Mesendoderm (in vitro differentiated cells): ENCODE measurements at places on chromosomes 1 and 21.

- DNase-seq, result no peak
Measured at GRCh38 chr21:44059710-44060109, 47.5 kb upstream of the PWP2 start.

DNA sequence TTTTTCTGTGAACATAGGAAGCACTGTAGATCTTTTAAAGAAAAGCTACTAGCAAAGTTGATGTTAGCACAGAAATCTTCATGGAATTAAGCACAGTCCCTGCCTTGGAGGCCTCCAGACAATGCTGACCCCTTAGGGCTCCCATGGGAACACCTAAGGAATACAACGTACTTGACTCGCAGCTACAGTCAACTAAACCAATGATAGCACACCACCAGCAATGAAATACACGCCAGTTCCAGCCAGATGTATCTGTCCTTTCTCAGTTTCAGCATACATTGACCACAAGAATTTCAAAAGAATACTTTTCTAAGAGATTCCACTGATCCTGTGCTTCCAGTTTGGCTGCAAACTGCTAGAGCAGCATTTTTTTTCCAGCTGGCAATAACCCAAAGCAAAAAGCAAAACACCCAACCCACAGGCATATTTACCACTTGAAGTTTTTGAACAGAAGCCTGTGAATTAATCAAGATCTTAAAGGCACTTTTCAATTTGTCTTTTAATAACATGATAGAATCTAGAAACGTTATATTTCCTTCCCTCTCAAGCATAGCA lies 42.8 kb upstream of the KRTAP11-1 start:
- no peak for DNase-seq

DNA sequence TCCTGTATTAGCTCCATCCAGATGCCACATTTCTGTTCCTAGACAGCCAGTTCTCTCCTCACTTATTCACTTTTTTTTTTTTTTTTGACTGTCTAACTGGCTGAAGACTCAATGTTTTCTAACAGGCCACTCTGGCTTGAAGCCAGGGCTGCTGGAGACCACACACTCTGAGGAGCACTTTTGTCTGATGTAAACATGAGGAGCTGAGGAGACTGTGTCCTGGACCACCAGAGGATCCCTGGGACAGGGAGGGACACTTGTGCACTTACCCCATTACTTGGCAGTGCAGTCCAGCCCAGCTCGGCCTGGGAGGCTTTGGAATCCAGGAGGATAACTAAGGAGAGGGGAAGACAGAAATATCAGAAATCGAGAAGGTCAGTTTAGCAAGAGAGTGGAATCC lies 2.4 kb downstream of the EPHA10 start:
- DNase-seq, result no peak

GRCh38 chr1:87524021-87524754 lies 195.5 kb downstream of the LMO4 start:
- no peak for DNase-seq

DNA sequence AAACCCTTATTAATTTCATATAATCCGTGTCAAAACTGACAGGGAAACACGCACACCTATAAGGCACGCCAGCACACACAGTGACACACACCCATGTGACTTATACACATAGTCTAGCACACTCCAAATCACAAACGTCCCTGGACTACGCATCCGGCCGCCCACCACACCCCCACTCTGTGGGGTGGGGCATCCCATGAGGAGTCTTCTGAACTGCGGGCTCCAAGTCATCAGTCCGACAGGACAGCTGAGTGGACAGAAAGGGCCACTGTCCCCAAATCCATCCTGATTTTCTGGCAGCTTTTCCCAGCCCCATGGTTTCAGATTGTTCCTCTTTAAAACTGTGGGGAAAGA lies 829 bp downstream of the PEA15 start:
- DNase-seq, result no peak

DNA sequence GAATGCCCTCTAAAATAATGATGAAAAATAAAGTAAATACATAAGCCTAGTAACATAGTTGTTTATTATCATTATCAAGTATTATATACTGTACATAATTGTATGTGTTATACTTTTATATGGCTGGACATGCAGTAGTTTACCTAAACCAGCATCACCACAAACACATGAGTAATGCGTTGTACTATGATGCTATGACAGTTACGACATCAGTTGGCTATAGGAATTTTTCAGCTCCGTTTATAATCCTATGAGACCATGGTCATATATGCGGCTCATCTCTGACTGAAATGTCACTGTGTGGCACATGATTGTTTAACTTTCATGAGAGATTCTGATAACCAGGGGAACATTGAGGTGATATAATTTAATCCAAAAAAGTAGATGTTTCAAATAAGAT lies 352.1 kb downstream of the ST6GALNAC3 start:
- no peak for DNase-seq

- peak; percentile 67 for DNase-seq
Measured at GRCh38 chr1:220818421-220819173, 31.9 kb downstream of the MTARC1 start.

- DNase-seq, result peak; percentile 83
Measured at GRCh38 chr1:27862671-27863537, 9.4 kb upstream of the THEMIS2 start.

DNA sequence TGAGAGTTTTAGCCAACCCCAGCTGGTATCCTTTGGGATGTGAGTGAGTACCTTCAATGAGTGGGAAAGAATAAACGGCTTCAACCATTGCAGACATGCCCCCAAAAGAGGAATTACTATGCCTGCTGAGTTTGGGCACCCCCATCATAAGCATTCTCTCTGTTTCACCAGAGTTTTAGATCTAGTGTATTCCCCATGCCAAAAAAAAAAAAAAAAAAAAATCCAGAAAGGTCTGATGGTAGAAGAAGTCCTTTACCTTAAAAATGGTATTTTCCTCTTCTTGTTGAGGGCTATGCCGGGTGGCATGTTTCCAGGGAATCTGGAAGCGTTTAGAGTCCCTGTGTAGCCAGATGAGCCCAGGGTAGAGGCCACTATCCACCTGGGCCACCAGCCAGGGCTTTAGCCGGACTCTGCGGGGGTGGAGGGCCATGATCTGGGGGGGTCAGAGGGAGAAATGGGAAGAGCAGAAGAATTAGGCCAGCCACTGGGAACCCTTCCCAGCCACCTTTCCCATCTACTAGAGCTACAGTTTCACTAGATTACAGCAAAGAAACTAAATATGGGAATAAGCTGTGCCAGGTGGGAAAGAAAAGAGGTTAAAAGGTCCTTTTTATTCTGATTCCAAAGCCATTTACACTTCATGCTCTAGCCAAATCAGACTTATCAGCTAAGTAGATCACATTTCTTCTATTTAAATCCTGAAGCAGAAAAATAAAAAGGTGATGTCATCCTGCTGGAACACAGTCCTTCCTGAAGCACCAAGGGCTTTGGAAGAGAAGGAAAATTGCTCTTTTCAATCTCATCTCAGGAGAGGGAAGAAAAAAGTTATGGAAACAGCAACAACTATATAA lies 4.7 kb downstream of the IRF6 start:
- DNase-seq, result no peak

DNA sequence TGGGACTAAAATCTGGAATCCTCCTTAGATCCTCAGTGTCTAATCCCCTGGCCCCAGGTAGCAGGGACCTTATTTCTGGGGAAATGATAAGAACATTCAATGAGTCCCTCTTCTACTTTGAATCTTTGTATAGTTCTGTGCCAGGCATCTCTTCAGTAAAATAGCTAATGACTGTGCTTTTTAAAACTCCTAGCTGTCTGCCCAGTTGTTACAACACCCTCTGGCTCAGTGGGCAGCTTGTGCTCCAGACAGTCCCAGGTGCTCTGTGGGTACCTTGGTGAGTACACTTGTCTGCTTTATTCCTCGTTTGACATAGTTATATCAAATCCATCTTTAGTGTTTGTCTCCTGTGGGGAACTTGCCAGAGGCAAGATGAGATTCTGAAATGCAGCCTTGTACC lies 18.0 kb downstream of the TGFB2 start:
- DNase-seq, result no peak

DNA sequence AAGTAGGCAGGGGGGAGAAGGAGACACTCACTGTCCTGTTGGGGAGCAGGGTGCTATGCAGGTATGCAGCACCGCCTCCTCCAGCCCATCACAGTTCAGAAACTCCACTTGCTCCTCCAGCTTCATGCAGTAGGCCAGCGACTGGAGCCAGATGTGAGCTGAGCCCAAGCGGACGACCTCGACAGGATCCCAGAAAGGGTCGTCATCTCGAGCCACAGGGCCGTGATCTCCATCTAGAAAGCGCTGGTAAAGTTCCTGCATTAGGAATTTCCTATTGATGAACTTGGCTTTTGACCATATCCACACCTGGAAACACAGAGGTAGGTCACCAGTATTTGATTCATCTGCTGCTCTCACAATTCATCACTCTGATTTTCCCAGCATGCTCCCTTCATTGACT lies 56.1 kb downstream of the SCCPDH start:
- DNase-seq, result no peak

DNA sequence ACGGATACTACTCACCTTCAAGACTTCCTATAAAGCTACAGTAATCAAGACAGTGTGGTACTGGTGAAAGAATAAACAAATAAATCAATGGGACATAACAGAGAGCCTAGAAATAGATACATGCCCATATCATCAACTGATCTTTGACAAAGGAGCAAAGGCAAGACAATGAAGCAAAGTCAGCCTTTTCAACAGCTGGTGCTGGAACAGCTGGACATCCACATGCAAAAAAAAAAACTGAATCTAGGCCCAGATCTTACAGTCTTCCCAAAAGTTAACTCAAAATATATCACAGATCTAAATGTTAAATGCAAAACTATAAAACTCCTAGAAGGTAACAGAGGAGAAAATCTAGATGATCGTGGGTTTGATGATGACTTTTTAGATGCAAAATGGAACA lies 170.3 kb downstream of the MIS18A start:
- DNase-seq, result no peak

GRCh38 chr1:191760016-191760415 lies 398.2 kb upstream of the RGS18 start:
- DNase-seq, result no peak

GRCh38 chr1:78864175-78864574 lies 142.4 kb downstream of the ADGRL4 start:
- DNase-seq, result no peak

DNA sequence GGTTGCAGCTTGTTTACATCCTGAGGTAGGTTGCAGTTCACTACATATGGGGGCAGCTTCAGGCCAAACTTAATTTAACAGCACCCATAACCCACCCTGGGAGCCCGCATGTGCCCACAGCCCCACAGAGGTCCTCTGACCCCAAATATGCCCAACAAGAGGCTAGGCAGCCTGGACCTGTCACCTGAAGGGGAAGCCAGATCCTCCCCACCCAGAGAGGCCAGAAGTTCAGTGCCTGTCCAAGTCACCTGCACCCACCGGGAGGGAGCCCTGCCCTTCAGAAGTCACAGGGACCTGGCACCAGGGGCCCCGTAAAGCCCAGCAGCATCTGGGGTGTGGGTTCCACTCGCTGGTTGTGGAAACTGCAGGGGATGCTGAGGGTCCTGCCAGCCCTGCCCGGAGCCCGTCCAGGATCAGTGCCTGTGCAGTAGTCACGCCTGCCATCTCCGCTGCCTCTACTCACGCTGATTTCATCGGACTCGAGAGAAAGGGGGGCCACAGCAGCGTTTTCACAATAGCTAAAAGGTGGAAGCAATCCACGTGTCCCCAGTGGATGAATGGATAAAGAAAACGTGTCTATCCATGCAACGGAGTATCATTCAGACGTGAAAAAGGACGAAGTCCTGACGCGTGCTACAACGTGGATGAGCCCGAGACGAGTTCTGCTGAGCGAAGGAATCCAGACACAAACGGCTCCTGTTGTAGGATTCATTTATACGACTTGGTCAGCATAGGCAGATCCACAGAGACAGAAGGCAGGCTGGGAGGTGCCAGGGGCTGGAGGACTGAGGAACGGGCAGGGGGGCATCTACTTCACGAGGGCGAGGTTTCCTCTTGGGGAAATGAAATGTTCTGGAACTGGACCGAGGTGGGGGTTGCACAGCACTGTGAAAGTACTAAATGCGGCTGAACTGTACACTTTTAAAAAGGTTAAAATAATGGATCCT lies 33.9 kb upstream of the COL6A2 start:
- DNase-seq, result no peak

DNA sequence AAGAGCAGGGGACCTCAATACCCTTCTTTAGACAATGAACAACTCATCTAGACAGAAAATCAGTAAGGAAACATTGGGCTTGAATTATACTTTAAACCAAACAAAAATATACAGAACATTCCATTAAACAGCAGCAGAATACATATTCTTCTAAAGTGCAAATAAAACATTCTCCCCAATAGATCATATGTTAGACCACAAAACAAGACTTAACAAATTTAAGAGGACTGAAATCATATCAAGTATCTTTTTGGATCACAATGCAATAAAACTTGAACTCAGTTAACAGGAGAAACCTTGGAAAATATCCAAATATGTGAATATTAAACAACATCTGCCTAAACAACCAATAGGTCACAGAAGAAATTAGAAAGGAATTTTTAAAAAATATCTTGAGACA lies 47.7 kb upstream of the HP1BP3 start:
- no peak for DNase-seq

DNA sequence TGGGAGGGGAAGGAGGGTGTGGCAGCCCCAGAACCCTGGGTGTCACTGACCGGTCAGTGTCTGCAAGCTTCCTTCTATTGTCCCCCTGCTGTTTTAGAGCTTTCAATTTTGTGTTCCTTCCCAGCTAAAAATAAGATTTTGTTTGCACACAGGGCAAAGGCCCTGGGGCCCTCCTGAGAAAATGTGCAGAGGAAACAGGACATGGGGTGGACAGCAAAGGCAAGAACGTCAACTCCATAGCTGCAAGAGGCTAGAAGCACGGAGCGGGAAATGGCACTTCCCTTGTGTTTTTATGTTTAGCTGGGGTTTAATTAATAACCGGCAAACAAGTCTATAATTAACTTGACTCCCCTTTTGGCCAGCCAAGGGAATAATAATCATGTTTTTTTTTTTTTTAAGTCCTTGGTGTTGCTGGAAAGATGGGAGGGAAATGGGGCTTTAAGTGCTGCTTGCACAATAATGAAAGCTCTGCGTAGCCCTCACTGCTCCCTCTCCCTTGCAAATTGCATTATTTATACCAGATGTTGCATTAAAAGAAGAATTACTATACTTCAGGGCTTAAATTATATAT lies 261.4 kb upstream of the USP24 start:
- no peak for DNase-seq

- no peak for DNase-seq
Measured at GRCh38 chr1:47128221-47128620, 9.0 kb upstream of the CYP4A22 start.

DNA sequence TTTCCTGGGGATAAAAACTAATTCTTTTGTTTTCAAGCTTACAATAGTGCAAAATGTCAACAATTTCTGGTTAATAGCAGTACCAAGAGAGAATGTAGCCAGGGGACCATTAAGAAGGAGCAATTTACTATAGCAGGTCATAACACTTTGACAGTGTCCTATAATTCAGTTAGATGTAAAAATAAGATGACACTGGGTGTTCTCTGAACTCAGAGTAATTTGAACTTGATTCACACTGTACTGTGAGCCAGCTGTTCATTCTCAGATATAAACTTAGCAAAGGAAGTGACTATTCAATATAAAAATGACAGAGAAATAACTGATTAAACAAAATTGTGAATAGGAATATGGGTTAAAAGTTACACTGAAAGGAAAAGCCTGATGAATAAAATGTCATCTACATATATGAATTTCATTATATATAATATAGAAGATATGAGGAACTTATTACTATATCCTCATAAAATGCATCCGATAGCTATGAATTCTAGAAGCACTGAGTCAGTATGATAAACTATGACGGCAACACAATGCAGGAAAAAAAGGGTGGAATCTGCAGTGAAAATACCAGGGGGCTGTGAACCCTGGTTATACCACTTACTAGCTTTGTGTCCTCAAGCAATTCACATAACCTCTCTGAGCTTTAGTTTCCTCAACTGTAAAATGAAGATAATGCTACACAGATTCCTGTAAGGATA lies 135.9 kb downstream of the ACBD6 start:
- DNase-seq, result no peak

GRCh38 chr1:107474877-107475612 lies 334.2 kb downstream of the NTNG1 start:
- DNase-seq, result no peak
